ENCODE measurements at places on chromosomes 4 and X. TPM values are rescaled to one million over a fixed set of nuclear protein-coding genes. Genes with fewer than 3 reads are reported as not detected.

The FAM114A1 gene
- 89.1 TPM for total RNA-seq

GRCh38 chrX:66004928-66005829 lies 34.7 kb downstream of the VSIG4 start:
- DNase-seq: no peak

The PPARGC1A gene
- total RNA-seq: 0.18 TPM

DNA sequence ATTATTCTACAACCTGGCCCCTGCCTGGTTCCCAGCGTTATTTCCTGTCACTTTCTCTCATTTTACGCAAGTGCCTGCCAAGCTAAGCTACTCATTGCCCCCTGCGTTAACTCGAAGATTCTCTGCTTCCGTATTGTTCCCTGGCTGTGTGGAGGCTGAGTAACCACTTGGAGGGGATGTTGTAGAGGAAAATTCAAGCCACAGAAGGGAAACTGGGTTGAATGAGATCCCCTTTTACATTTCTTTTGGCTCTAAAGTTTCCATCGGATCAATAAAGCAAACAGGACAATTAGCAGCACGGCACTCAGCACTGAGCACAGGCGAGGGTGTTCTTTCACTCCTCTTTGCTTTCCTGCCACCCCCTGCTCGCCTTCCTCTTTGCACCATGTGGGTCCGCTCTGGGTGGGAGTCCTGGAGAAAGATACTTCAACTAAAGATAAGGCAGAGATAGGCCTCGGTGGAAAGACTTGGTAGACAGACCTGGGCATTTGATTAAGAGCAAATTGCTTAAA lies 4.2 kb upstream of the TMSB4X start:
- peak; percentile 33 for DNase-seq

- DNase-seq: no peak
Measured at GRCh38 chrX:107804427-107804826, 21.2 kb upstream of the MID2 start.

DNA sequence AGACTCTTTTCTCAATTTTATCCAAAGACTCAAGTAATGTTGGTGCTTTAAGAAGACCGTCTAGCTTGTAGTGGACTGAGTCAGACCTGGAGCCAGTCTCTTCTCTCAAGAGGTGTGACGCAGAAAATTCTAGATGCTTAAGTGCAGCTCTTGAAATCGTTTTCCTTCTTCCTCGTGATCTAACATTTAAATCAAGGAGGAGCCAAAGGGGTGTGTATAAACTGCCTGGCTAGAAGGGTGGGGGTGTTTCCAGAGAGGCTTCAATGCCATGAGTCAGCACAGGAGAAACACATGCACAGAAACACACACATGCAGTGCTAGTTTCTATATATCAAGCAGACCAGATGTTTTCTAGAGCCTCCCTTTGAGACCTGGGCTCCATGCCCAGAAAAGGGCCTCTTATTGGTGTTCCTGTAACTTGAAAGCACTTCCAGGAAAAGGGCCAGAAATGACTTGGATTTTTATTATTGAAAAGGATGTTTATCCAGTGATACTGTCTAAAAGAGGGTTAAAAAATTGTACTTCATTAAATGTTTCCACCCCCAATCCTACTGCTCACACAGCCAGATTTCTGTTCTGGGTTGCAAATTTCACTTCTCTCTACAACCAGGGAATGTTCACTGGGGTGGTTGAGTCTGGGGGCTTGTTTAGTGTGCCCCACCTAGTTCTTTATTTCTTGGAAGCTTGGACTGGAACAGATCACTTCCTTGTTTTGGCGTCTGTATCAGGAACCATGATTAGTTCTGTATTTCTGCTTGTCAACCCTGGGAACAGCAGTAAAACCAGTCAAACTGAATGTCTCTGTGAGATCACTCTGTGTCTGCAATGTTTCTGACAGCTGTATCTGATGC lies at the start of gene CLIC2:
Gene CLIC2 (minus strand): TSS at position 129 of the 851 bp plus-strand sequence. CDS start 187 bp downstream, outside the sequence.
- no peak for DNase-seq

GRCh38 chr4:22055954-22056353 lies 107.4 kb upstream of the KCNIP4 start:
- no peak for DNase-seq

The PHKA1 gene
- not detected for total RNA-seq

The POU4F2 gene
- not detected for total RNA-seq

The SHROOM4 gene
- 6.6 TPM for total RNA-seq

GRCh38 chr4:102430461-102430910 lies 70.7 kb upstream of the NFKB1 start:
- no peak for DNase-seq

The RPS6KA6 gene
- total RNA-seq: 5.9 TPM

DNA sequence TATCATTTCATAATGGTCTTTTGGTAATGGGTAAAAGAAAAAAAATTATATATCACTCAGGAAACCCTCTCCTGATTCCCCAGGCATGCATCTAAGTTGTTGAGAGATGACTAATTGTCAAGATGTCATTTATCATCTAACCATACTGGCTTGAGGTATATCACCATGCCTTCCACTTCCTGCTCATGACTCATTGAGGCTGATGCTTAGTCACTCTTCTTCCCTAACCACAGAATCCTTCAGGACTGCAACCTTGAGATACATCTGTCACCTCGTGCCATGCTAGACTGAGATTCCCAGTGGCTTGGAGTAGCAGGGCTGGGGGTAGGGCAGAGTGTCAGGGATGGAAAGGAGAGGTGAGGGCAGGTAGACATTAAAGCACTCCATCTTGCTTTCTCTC lies 782.5 kb upstream of the INTU start:
- peak; percentile 76 for DNase-seq

The MMRN1 gene
- not detected for total RNA-seq

GRCh38 chr4:185269286-185269685 lies 59.9 kb downstream of the SNX25 start:
- no peak for DNase-seq

The AKAP4 gene
- not detected for total RNA-seq

The CTAG1A gene
- total RNA-seq: not detected

DNA sequence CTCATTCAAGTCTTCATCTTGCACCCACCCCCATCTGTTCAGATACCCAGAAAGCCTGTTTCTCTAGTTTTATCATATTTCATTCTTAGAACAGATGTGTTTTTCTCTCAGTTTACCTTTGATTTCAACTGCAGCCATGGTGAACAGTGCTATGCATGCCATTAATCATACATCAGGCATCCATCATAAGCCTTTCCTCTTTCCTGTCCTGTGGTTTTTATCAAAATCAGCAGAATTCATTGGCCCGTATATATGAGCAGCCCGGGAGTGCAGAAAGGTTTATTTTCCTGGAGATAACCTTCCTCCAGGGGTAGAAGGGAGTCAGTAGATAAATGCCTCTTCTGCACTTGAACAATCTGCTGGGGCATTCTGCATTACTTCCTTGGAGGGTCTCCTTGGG lies 65.7 kb downstream of the IL21 start:
- DNase-seq: no peak

GRCh38 chr4:63563288-63564014 lies 845.8 kb downstream of the TECRL start:
- DNase-seq: no peak

The RADX gene
- total RNA-seq: 0.85 TPM

GRCh38 chrX:152818356-152818755 lies 12.2 kb downstream of the CETN2 start:
- DNase-seq: no peak

The AFF2 gene
- 0.13 TPM for total RNA-seq

GRCh38 chr4:88008122-88008742 lies 797 bp downstream of the PKD2 start:
- peak; percentile 59 for DNase-seq

- no peak for DNase-seq
Measured at GRCh38 chr4:73540826-73541225, 59.3 kb downstream of the AFM start.

- no peak for DNase-seq
Measured at GRCh38 chrX:86295293-86295692, 147.0 kb downstream of the DACH2 start.

GRCh38 chr4:81472281-81473182 lies 825 bp upstream of the RASGEF1B start:
- peak; percentile 11 for DNase-seq

The TRIM75 gene
- total RNA-seq: not detected

DNA sequence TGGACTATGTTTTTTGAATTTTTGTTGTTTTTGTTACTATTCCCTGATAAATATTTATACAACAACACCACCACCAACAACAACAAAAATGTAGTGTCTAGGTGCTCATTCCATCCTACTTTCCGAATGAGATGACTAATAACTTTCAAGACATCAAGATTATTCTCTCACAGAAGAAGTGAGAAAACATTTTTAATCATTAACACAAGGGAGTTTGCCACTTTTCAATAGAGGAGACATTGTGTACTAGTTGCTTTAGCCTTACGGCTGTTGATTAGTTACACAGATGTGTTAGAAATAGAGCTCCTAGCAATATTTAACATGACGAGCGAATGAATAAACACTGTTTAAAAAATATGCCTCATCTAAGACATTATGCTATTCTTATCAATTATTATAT lies 898.8 kb downstream of the C4orf33 start:
- DNase-seq: no peak

The DDIT4L gene
- 2.6 TPM for total RNA-seq

The KCTD8 gene
- not detected for total RNA-seq

DNA sequence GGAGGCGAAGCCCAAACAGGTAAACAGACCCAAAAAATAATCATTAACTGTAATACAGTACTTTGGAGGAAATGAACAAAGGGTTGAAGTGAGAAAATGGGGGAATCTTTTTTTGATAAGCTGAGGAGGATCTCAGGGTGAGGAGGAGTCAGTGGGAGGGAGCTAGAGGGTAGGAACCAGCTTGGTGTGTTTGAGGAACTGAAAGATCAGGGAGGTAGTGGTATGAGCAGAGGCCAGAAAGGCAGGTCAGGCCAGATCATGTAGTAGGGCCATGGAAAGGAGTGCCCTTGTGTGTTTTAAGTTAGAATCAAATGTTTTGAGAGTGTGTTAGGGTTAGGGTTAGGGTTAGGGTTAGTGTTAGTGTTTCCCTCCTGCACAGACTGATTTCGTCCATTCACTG lies 48.8 kb downstream of the PPP2R2C start:
- DNase-seq: no peak

The TLR10 gene
- total RNA-seq: not detected

The ENAM gene
- not detected for total RNA-seq

The GPR173 gene
- 0.19 TPM for total RNA-seq

- DNase-seq: no peak
Measured at GRCh38 chr4:57668621-57669020, 558.4 kb upstream of the IGFBP7 start.

DNA sequence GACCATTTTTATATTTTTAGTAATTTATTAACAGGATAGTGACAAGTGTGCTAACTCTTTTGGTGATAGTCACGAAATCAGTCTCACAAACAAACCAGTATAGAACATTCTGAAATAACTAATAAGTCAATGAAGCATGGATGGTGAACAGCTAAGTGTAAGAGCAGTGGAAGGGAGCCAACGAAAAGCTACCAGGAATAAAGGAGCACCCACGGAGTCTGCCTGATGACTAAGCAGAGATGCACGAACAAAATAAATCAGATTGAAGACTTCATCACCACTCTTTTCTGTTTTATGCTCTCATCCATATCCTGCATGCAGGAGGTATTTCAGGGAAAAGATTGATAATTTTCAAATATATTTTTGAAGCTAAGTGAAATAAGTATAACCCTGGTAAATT lies 891.1 kb upstream of the HS3ST1 start:
- DNase-seq: no peak

DNA sequence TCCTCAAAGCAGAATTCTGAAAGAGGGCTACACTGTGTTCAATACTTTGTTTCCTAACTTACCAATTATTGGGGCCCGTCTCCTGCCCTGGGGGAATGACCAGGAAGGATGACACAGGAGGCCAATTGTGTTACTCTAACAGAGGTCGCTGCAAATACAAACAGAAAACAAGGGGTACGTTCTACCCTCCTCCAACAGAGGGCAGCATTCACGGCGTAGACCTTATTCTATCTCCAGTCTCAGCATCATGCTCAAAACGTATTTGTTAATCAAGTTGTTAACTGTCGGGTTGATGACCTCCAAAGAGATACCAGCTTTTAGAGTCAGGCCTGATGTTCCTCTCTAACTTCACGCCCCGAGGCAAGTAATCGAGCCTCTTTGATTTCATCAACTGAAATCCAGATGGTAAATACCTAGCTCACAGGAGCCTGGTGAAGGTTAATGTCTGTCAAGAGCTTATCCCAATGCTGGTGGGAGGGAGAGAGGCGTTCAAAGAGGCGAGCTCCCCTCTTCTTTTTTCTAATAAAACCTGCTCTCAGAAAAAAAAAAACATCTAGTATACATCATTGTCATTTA lies 181.0 kb upstream of the KCNIP4 start:
- DNase-seq: peak; percentile 0

DNA sequence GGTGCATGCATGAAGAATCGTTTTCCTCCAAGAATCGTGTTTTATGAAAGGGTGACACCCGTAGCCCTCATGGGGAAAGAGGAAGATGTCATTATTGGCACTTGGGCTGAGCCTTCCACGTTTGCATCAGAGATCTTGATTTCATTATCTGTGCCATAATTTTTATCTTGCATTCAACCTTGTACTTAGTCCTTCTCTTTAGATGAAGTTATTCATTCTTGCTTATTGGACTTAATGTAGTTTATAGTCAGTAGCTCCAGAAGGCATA lies 66.8 kb downstream of the GAB1 start:
- no peak for DNase-seq

DNA sequence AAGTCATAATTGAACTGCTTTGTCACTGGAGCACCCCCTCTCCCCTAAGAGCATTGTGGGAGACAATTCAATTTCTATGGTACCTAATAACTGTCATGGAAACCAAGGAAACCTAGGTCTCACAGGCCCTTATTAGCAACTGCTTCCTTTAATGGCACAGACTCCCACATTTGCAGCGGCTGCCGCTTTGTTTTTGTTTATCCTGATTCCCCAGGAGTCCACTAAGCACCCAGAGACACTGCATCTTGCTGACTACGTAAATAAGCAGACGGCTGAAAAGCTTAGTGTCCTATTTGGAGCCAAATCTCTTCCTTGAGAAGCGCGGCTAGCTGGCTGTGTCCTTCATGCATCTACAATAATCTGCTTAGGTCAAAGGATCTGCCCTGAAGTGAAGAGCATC lies 494.4 kb downstream of the TMA16 start:
- no peak for DNase-seq

The HDX gene
- total RNA-seq: 4.6 TPM

DNA sequence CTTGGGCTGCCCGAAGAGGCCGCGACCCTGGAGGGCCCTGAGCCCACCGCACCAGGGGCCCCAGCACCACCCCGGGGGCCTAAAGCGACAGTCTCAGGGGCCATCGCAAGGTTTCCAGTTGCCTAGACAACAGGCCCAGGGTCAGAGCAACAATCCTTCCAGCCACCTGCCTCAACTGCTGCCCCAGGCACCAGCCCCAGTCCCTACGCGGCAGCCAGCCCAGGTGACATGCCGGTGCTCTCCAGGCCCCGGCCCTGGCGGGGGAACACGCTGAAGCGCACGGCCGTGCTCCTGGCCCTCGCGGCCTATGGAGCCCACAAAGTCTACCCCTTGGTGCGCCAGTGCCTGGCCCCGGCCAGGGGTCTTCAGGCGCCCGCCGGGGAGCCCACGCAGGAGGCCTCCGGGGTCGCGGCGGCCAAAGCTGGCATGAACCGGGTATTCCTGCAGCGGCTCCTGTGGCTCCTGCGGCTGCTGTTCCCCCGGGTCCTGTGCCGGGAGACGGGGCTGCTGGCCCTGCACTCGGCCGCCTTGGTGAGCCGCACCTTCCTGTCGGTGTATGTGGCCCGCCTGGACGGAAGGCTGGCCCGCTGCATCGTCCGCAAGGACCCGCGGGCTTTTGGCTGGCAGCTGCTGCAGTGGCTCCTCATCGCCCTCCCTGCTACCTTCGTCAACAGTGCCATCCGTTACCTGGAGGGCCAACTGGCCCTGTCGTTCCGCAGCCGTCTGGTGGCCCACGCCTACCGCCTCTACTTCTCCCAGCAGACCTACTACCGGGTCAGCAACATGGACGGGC lies 579 bp downstream of the ABCD1 start:
- DNase-seq: no peak

GRCh38 chr4:83118869-83119268 lies 4.3 kb upstream of the PLAC8 start:
- no peak for DNase-seq

The SPACA5 gene
- not detected for total RNA-seq
